ENCODE measurements at places on chromosomes 4 and X.

GRCh38 chr4:33453916-33454315 is 2733.7 kb downstream of the PCDH7 start:
- no peaks in the 10 kb centered on the region for H3K36me3 ChIP-seq
- no peaks in the 10 kb centered on the region for H3K4me1 ChIP-seq
- no peak overlapping the region for H3K4me3 ChIP-seq
- no peak for DNase-seq
- no peak overlapping the region for H3K27ac ChIP-seq

DNA sequence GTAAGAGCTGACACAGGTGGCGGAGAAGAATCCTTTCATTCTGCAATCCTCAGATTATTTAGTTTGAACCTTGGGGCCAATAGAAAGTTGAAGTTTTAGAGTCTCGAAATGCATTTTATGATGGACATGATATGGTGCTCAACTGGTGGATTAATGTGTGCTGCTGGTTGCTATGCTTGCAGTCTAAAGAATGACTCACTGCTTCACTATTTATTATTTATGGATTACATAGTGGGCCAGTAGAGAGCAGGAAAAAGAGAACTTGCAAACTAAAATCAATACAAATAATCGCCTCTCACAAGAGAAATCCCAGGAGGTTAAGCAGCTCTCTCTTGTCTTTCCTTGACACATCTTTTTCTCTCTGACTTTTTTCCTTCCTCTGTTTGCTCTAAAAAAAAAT is 2326.8 kb upstream of the AGA start:
- no peak overlapping the region for H3K27ac ChIP-seq
- no peaks in the 10 kb centered on the region for H3K36me3 ChIP-seq
- no peak overlapping the region for H3K4me3 ChIP-seq

- H3K27ac ChIP-seq: no peak overlapping the region
- no peaks in the 10 kb centered on the region for H3K4me1 ChIP-seq
- H3K36me3 ChIP-seq: no peaks in the 10 kb centered on the region
- H3K4me3 ChIP-seq: no peak overlapping the region
- H3K27me3 ChIP-seq: no peaks in the 10 kb centered on the region
Observed at GRCh38 chr4:17418010-17418409, 93.9 kb downstream of the QDPR start.

DNA sequence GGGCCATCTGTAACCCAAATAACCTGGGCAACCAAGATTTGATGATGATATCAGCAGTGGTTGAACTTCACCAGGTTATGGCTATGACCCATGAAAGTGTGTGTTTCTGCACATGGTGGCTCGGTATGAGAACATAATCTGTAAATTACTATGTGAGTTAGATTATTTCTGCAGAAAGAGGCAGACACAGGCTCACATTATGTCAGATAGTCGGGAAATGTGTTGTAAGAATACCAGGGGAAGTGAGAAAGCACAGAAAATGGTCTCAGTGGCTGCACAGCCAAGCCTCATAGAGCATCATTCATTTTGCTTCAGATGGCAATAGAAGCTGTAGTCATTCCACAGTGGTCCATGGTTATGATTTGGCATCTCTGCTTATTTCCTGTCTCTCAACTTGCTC is 63.0 kb upstream of the RBPJ start:
- no peak overlapping the region for H3K27ac ChIP-seq
- H3K4me3 ChIP-seq: no peak overlapping the region
- no peaks in the 10 kb centered on the region for H3K36me3 ChIP-seq
- no peak for DNase-seq

- no peaks in the 10 kb centered on the region for H3K4me1 ChIP-seq
- no peak overlapping the region for H3K27ac ChIP-seq
- DNase-seq: no peak
- H3K36me3 ChIP-seq: no peaks in the 10 kb centered on the region
- no peak overlapping the region for H3K4me3 ChIP-seq
- H3K27me3 ChIP-seq: no peaks in the 10 kb centered on the region
Observed at GRCh38 chr4:73311428-73311827, 52.8 kb upstream of the ANKRD17 start.

DNA sequence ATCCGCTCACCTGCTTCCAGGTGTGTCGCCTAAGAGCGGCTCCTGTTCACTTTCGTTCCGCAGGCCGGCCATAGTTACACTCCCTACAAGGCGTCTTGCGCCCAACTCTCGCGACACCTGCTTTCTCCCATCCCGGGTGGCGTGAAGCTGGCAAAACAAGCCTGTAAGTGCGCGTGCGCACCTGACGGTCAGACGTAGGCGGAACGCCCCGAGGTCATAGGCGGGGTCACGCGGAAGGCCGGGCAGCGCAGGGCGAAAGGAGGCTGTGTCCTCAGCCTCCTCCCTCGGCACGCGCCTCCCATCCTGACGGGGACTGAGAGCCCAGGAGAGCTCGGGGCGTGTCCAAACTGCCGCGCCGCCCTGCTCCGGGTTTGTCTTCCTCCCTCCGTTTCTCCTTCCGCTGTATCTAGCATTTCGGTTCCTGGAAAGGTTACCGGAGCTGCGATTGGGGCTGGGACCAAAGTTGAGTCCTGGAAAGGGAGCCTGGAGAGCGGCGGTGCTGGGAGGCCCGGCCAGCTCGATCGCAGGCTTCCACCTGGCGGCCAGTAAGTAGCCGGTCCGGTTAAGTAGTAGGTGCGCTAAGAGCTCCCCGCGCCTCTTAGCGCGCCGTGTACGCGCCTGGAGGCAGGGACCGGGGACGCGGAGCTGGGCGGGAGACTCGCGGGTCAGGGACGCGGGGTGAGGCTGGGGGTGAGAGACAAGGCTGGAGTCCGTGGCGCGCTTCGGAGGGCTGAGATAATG is at the start of the genes ABHD18 and MFSD8:
ABHD18 (plus strand) TSS at position 345 of the 741 bp plus-strand sequence. CDS start 17,550 bp downstream, outside the sequence.
MFSD8 (minus strand) TSS at position 112 of the 741 bp plus-strand sequence; CDS start at position 72, 40 bp downstream.
- no peaks in the 10 kb centered on the region for H3K4me1 ChIP-seq
- peak; percentile 100 for DNase-seq
- H3K4me3 ChIP-seq: peak within 1 kb of the TSS; percentile 88
- no peaks in the 10 kb centered on the region for H3K36me3 ChIP-seq
- peak within 1 kb of the TSS; percentile 93 for H3K27ac ChIP-seq

- no peak for DNase-seq
- no peak overlapping the region for H3K4me3 ChIP-seq
- H3K27me3 ChIP-seq: peaks cover 46% of the 10 kb centered on the region
- no peak overlapping the region for H3K27ac ChIP-seq
- H3K4me1 ChIP-seq: peaks cover 17% of the 10 kb centered on the region
Observed at GRCh38 chr4:1169691-1170096, 2.7 kb downstream of the SPON2 start.

GRCh38 chrX:39067866-39068265 is 266.6 kb downstream of the MID1IP1 start:
- no peak overlapping the region for H3K27ac ChIP-seq
- no peaks in the 10 kb centered on the region for H3K27me3 ChIP-seq
- no peaks in the 10 kb centered on the region for H3K4me1 ChIP-seq

DNA sequence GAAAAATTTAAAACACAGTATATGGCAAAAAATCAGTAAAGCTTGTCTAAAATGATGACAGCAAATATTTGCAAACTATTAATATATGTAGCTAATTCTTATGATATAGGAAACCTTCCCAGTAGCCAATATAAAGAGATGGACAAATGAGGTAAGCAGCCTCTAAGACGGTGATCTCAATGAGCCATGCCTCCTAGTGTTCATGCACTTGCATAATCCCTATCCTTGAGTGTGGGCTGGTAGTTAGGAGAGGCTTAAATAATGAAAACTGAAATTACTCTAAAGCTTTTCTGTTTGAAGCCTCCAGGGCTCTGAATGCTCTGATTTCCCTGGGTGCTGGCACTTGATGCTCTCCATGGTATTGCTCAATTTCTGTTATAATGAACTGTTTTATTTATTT is 24.6 kb upstream of the ARMCX4 start:
- no peaks in the 10 kb centered on the region for H3K27me3 ChIP-seq
- no peaks in the 10 kb centered on the region for H3K36me3 ChIP-seq
- no peak overlapping the region for H3K4me3 ChIP-seq

GRCh38 chr4:184471881-184472613 is 2.3 kb downstream of the IRF2 start:
- H3K4me1 ChIP-seq: no peaks in the 10 kb centered on the region
- peak overlapping the region; percentile 68 for H3K27ac ChIP-seq
- H3K27me3 ChIP-seq: no peaks in the 10 kb centered on the region
- no peak for DNase-seq
- peak overlapping the region; percentile 88 for H3K4me3 ChIP-seq

DNA sequence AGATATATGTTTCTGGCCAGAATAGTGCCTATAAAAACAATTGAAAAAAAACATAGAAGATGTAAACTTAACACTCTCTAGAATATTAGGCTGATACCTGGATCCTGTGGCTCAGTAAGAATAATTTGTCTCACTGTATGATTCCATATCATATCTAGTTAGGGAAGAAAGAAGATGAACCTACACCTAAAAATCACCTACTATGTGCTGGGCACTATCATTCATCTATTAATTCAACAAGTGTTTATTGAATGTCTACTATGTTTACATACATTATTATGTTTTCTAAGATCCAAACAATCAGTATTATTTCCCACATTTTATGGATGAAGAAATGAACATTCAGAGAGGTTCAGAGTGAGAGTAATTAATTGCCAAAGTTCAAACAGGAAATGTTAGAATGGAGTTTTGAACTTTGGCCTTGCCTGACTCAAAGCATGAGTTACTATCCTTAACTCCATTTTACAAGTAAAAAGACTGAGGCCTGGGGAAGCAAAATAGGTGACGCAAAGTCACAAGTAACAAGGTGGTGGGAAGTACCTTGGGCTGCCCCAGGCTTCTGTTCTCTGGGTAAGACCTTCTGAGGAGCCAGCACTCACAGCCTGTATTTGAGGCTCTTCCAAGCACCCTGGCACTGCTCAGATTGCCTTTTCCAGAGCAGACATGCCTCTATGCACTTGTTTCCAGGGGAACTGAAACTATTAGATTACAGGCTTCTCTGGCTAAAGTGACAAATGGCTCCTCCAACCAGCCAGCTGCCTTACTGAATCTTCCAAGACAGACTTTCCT is 111.1 kb upstream of the ACSL4 start:
- no peak for DNase-seq
- H3K36me3 ChIP-seq: no peaks in the 10 kb centered on the region
- H3K27ac ChIP-seq: peak overlapping the region; percentile 19
- peaks cover 10% of the 10 kb centered on the region for H3K4me1 ChIP-seq

DNA sequence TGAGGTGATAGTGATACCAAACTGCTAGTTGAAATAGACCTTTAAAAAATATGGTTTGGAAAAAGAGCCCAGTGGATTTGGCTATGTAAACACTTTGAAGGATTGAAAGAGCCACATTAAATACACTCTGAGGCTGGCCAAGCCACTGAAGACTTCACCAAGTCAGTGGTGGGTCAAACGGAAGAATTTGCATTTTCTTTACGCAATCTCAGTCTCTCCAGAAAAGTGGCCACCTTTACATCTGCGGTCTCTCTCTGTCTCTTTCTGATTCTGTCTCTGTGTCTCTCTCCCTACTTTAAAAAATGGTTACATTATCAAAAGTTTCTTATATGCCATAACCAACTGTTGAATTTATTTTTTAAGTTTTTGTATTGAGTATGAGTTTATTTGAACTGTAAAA is 651.2 kb upstream of the PITX2 start:
- no peak overlapping the region for H3K27ac ChIP-seq
- H3K27me3 ChIP-seq: no peaks in the 10 kb centered on the region
- no peak for DNase-seq

- H3K4me3 ChIP-seq: no peak overlapping the region
- no peaks in the 10 kb centered on the region for H3K27me3 ChIP-seq
- H3K27ac ChIP-seq: no peak overlapping the region
- no peak for DNase-seq
Observed at GRCh38 chr4:41022116-41022515, 192.2 kb downstream of the APBB2 start.

- H3K4me1 ChIP-seq: no peaks in the 10 kb centered on the region
- H3K27me3 ChIP-seq: no peaks in the 10 kb centered on the region
- no peak for DNase-seq
Observed at GRCh38 chr4:145218251-145218650, 37.9 kb upstream of the OTUD4 start.

GRCh38 chrX:24542756-24543155 is 77.7 kb downstream of the PDK3 start:
- no peaks in the 10 kb centered on the region for H3K36me3 ChIP-seq
- DNase-seq: no peak
- H3K27me3 ChIP-seq: no peaks in the 10 kb centered on the region
- H3K4me3 ChIP-seq: no peak overlapping the region
- H3K27ac ChIP-seq: no peak overlapping the region
- no peaks in the 10 kb centered on the region for H3K4me1 ChIP-seq

DNA sequence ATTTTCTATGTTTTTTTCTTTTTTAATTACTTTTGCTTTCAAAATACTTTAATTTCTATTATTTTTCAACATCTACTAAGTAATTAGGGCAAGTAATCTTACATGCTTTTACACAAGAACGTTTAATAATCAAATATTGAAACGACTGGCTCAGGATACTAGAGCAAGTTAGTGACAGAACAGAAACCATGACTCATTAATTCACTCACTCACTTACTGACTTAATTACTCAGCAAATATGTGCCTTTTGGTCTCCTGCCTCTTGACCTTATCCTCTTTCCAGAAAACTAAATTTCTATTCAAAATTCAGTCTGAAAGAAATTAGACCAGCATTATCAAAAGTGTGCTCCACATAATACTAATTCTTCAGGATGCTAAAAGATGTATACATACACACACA is 314.9 kb upstream of the TEX13C start:
- no peak for DNase-seq
- no peaks in the 10 kb centered on the region for H3K36me3 ChIP-seq
- H3K27ac ChIP-seq: no peak overlapping the region
- H3K27me3 ChIP-seq: no peaks in the 10 kb centered on the region
- no peaks in the 10 kb centered on the region for H3K4me1 ChIP-seq
- no peak overlapping the region for H3K4me3 ChIP-seq

DNA sequence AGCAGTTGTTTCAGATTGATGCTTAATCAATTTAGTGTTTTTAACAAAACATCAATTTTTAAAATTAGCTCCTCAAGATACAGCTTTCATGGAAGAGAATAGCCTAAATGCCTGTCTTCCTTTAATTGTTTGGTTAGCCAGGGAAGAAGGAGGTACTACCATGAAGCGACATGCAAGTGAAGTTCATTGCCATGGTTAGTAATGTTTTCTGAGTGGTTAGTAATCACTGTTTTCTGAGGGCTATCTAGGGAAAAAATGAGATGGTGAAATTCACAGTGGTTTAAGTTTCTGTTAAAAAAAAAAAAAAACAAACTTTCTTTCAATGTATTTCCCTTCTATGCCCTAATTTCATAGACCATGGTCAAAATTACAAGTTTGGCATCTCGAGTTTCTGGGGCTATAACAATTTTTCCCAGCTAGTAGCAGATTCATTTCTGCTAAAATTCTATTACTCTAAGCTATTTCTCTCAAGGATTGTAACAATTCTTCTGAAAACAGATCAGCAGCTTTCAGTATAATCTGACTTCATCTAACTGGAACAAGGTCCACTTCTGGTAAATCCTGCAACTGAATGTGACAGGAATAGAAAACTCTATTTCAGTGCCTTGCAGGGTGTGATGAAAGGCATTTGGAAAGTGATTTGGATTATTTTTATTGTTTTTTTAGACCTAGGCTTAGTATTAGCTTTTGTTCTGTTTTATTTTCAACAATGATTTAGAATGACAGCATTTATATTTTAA is 157.0 kb downstream of the PCDH18 start:
- H3K27ac ChIP-seq: no peak overlapping the region
- no peaks in the 10 kb centered on the region for H3K27me3 ChIP-seq
- no peak for DNase-seq
- no peak overlapping the region for H3K4me3 ChIP-seq
- H3K4me1 ChIP-seq: no peaks in the 10 kb centered on the region
- no peaks in the 10 kb centered on the region for H3K36me3 ChIP-seq

- H3K4me1 ChIP-seq: no peaks in the 10 kb centered on the region
- H3K36me3 ChIP-seq: peaks cover 11% of the 10 kb centered on the region
- H3K4me3 ChIP-seq: no peak overlapping the region
- DNase-seq: no peak
- H3K27me3 ChIP-seq: no peaks in the 10 kb centered on the region
Observed at GRCh38 chrX:53639257-53639656, 47.3 kb downstream of the HUWE1 start.

All from trophoblast cell (in vitro differentiated cells and primary cell).